Activated T-cell treated with anti-CD3 and anti-CD28 coated beads, Interleukin-2, amount 50 U/mL, for 24 hours (primary cell): ENCODE measurements at places on chromosomes 11 and 22.

DNA sequence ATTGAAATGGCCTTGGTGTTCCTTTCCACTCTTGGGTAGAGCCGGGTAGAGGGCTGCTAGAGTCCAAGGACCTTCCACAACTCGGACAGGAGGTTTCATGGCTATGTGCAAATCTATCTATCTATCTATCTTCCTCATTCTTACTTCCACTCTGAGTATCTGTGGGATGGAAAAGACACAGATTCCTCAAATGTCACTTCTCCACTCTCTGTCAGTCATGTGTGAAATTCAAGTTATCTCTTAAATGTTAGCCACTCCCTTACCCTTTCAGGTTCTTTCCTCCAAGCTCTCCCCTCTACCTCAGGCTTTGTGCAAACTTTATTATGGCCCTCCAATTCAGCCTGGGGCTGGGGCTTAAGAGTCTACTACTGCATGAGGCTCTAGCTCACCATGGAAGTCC, 84.3 kb downstream of the GDPD4 start:
- DNase-seq: no peak
- peaks cover 19% of the 10 kb centered on the region for H3K27me3 ChIP-seq
- H3K36me3 ChIP-seq: no peaks in the 10 kb centered on the region
- no peak overlapping the region for H3K27ac ChIP-seq
- H3K4me1 ChIP-seq: no peaks in the 10 kb centered on the region

DNA sequence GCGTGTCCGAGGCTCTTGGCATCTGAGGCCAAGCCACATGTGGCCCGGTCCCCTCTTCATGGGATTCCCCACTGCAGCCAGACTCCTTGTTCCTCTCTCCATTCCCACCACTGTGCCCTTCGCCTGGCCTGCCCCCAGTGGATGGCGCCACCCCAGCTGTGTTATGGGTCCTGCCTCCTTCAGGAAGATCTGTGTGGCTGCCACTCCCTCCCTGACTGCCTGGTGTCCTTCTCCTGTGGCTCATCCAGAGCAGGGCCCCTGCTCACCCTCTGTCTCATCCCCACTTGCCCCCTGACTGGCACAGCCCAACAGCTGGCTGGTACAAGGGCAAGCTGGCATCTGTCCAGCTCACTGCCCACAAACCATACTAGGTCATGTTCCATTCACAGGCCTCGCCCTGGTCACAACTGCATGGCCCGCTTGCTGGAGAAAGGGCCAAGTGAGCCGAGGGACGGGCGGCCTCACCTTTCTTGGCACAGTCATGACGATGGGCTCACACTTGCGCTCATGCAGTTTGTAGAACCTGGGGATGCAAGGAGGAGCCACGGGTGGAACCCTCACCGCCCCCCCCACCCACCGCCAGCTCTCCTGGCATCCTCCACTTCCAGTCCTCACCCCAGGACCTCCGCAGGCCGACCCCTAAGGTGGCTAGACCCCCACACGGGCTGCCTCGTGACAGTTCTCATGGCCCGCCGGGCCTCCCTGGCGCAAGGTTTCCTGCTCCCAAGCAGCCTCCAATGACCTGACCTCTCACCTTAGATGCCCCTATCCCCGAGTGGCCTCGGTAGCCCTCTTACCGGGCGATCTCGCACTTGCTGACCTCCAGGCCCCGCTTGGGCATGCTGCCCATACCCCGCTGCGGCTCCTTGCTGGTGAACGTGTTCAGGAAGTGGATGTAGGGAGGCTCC, 2.1 kb upstream of the PTPRCAP start:
- H3K4me1 ChIP-seq: peaks cover 65% of the 10 kb centered on the region
- peak overlapping the region; percentile 96 for H3K27ac ChIP-seq
- peak; percentile 67 for DNase-seq
- H3K4me3 ChIP-seq: peak overlapping the region; percentile 96
- H3K36me3 ChIP-seq: peaks cover 52% of the 10 kb centered on the region
- no peaks in the 10 kb centered on the region for H3K27me3 ChIP-seq

GRCh38 chr11:64728757-64729365, 5.9 kb upstream of the NRXN2 start:
- DNase-seq: no peak
- H3K27ac ChIP-seq: no peak overlapping the region
- no peaks in the 10 kb centered on the region for H3K27me3 ChIP-seq
- H3K4me1 ChIP-seq: peaks cover 12% of the 10 kb centered on the region
- peaks cover 23% of the 10 kb centered on the region for H3K36me3 ChIP-seq

- H3K27ac ChIP-seq: no peak overlapping the region
- H3K36me3 ChIP-seq: peaks cover 22% of the 10 kb centered on the region
- no peak for DNase-seq
- H3K4me1 ChIP-seq: peaks cover 3% of the 10 kb centered on the region
- no peak overlapping the region for H3K4me3 ChIP-seq
These were observed 6.4 kb downstream of the SLC16A8 start for GRCh38 chr22:38077595-38077994.

DNA sequence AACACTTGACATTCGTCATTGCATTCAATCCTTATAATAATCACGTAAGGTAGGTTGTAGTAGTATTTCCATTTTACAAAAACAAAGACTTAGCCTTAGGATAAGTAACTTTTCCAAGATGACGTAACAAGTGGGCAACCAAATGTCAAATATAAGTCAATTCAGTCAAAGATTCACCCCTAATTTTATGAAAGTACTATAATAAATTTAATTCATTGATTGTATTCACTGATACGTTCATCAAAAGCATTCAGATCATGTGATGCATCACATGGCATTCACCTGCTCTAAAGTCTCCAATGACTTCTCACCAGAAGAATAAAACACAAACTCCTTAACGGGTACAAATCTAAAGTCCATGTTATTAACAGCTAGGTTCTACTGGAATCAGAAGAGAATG, 2.1 kb downstream of the KIF18A start:
- peak overlapping the region; percentile 99 for H3K4me3 ChIP-seq
- H3K36me3 ChIP-seq: peaks cover 18% of the 10 kb centered on the region
- H3K27me3 ChIP-seq: no peaks in the 10 kb centered on the region
- H3K4me1 ChIP-seq: peaks cover 34% of the 10 kb centered on the region

- no peak overlapping the region for H3K4me3 ChIP-seq
- no peaks in the 10 kb centered on the region for H3K27me3 ChIP-seq
- no peak for DNase-seq
These were observed 66.7 kb downstream of the CEP164 start for GRCh38 chr11:117394221-117394925.

GRCh38 chr11:12188548-12189317, 78.3 kb downstream of the MICAL2 start:
- DNase-seq: no peak
- peaks cover 72% of the 10 kb centered on the region for H3K4me1 ChIP-seq

- DNase-seq: no peak
- peaks cover 41% of the 10 kb centered on the region for H3K4me1 ChIP-seq
- peak overlapping the region; percentile 38 for H3K27ac ChIP-seq
- H3K4me3 ChIP-seq: no peak overlapping the region
These were observed 16.0 kb upstream of the B4GALNT4 start for GRCh38 chr11:353179-353873.

- no peak for DNase-seq
- H3K27ac ChIP-seq: no peak overlapping the region
- H3K36me3 ChIP-seq: no peaks in the 10 kb centered on the region
- H3K27me3 ChIP-seq: no peaks in the 10 kb centered on the region
- no peaks in the 10 kb centered on the region for H3K4me1 ChIP-seq
- H3K4me3 ChIP-seq: no peak overlapping the region
These were observed 264.0 kb upstream of the CCDC90B start for GRCh38 chr11:83549984-83550667.

DNA sequence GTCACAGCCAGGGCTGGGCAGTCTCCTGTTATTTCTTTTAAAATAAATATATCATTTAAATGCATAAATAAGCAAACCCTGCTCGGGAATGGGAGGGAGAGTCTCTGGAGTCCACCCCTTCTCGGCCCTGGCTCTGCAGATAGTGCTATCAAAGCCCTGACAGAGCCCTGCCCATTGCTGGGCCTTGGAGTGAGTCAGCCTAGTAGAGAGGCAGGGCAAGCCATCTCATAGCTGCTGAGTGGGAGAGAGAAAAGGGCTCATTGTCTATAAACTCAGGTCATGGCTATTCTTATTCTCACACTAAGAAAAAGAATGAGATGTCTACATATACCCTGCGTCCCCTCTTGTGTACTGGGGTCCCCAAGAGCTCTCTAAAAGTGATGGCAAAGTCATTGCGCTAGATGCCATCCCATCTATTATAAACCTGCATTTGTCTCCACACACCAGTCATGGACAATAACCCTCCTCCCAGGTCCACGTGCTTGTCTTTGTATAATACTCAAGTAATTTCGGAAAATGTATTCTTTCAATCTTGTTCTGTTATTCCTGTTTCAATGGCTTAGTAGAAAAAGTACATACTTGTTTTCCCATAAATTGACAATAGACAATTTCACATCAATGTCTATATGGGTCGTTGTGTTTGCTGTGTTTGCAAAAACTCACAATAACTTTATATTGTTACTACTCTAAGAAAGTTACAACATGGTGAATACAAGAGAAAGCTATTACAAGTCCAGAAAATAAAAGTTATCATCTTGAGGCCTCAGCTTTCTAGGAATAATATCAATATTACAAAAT, 13.4 kb downstream of the OR51B4 start:
- H3K27me3 ChIP-seq: no peaks in the 10 kb centered on the region
- no peaks in the 10 kb centered on the region for H3K36me3 ChIP-seq
- H3K4me3 ChIP-seq: no peak overlapping the region

- peaks cover 36% of the 10 kb centered on the region for H3K27me3 ChIP-seq
- H3K4me3 ChIP-seq: no peak overlapping the region
- H3K4me1 ChIP-seq: no peaks in the 10 kb centered on the region
- no peaks in the 10 kb centered on the region for H3K36me3 ChIP-seq
- H3K27ac ChIP-seq: no peak overlapping the region
- no peak for DNase-seq
These were observed 42.8 kb downstream of the ZNF202 start for GRCh38 chr11:123698546-123699127.

DNA sequence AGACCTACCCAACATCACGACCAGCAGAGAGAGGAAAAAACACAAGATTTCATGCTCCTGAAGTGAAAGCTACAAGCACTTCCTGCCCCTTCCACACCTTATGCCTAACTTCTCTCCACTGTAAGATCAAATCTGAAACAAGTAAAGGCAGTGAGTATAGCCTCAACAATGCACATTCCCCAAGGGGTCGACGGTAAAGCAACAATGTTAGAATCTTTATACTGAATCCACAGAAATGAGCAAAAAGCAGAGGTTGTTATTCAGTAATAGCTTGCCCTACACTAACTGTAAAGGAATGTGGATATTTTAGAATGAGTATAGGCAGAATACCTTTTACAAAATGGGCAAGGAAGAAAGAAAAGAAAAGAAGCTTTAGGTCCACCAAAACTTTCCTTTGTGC, 15.6 kb downstream of the ARFGAP3 start:
- H3K4me3 ChIP-seq: no peak overlapping the region
- no peak for DNase-seq
- H3K27ac ChIP-seq: peak overlapping the region; percentile 41
- peaks cover 69% of the 10 kb centered on the region for H3K36me3 ChIP-seq
- H3K27me3 ChIP-seq: no peaks in the 10 kb centered on the region

DNA sequence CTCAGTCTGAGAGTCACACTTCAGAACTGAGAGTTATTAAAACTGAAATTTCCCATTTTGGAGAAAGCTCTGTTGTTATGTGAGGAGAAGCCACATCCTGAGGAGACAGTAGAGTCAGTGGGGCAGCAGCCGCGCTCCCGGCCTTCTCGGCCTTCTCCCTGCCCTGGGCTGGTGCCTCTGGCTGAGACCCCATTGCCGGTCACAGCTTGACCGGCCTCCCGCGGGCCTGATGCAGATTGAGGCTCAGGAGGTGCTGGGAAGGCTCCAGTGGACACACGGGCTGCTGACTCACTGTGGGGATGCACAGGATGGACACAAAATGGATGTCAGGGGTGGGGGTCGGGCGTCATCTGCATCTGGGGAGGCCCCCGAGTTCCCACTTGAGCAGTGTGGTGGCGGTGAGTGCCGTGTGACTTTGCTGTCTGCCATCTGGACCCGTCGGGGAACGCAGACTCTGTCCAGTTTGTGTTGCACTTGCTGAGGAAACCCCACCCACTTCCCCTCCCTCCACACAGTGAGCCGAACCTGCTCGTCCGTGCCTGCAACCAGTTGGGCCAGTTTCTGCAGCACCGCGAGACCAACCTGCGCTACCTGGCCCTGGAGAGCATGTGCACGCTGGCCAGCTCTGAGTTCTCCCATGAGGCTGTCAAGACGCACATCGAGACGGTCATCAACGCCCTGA, 50.1 kb downstream of the MUC6 start:
- no peak overlapping the region for H3K27ac ChIP-seq
- no peak for DNase-seq
- no peak overlapping the region for H3K4me3 ChIP-seq
- peaks cover 86% of the 10 kb centered on the region for H3K36me3 ChIP-seq

DNA sequence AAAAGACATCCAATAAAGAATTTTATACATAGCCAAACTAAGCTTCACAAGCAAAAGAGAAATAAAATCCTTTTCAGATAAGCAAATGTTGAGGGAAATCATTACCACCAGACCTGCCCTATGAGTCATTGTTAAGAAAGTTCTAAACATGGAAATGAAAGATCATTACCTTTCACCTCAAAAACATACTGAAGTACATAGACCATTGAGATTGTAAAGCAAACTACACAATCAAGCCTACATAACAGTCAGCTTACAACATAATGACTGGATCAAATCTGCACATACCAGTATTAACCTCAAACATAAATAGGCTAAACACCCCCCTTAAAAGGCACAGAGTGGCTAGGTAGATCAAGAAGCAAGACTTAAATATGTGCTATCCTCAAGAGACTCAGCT, 501.0 kb upstream of the LUZP2 start:
- H3K4me3 ChIP-seq: no peak overlapping the region
- H3K27me3 ChIP-seq: no peaks in the 10 kb centered on the region
- no peak for DNase-seq
- no peaks in the 10 kb centered on the region for H3K36me3 ChIP-seq
- no peak overlapping the region for H3K27ac ChIP-seq

DNA sequence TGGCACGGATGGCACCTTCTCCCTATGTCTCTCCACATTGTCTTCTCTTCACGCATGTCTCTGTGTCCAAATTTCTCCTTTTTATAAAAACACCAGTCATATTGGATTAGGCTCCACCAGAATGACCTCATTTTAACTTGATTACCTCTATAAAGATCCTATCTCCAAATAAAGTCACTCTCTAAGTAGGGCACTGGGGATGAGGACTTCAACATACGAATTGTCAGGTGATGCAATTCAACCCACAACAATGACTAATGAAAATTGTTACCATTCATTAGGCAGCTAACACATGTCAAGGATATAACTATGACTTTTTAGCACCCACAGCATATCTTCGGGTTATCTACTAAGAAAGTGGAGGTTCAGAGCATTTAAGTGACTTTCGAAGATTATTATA, 55.5 kb upstream of the USP47 start:
- H3K4me3 ChIP-seq: no peak overlapping the region
- no peaks in the 10 kb centered on the region for H3K36me3 ChIP-seq
- no peak for DNase-seq
- H3K27me3 ChIP-seq: peaks cover 11% of the 10 kb centered on the region
- no peaks in the 10 kb centered on the region for H3K4me1 ChIP-seq
- H3K27ac ChIP-seq: no peak overlapping the region

DNA sequence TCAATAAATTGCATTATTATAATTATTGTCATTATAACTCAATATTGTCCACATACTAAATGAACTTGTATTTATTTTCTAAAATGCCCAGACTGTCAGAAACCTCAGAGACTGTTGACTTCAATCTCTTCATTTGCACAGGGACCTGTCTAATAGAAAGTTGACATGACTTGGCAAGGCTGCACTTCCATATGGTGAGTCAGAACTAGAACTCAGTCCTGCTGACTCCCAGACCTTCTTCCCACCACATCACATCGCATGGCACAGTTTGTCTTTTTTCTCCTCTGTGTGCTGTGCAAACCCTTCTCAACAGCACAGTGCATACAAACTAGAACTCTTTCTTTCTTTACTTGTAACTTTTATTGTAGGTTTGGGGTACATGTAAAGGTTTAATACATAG, 215.1 kb upstream of the BLID start:
- no peak overlapping the region for H3K27ac ChIP-seq
- no peak overlapping the region for H3K4me3 ChIP-seq
- DNase-seq: no peak
